ENCODE measurements at places on chromosomes 13 and 19.
A peak's percentile ranks its signal among the peaks of the same experiment; 100 is the strongest.

- no peak for DNase-seq
Observed at GRCh38 chr19:14349426-14349825, 31.8 kb upstream of the ADGRE5 start.

DNA sequence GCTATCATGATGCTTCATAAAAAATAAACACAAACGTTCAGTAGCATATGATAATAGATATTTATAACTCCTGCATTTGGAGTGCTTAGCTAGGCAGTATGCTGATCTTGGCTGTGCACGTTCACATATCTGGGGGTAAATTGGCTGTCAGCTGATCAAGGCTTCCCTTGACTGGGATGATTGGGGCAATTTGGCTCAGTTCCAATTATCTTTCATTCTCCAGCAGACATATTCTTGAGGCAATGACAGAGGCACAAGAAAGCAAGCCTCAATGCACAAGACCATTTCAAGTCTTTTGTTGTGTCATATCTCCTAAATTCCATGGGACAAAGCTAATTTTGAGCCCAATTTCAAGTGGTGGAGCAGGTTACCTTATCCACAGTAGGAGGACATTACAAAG, 142.0 kb downstream of the DLEU7 start:
- no peak for DNase-seq

GRCh38 chr19:2187159-2187558, 23.4 kb downstream of the DOT1L start:
- no peak for DNase-seq

- no peak for DNase-seq
Observed at GRCh38 chr19:53961523-53962356, 997 bp upstream of the CACNG8 start.

DNA sequence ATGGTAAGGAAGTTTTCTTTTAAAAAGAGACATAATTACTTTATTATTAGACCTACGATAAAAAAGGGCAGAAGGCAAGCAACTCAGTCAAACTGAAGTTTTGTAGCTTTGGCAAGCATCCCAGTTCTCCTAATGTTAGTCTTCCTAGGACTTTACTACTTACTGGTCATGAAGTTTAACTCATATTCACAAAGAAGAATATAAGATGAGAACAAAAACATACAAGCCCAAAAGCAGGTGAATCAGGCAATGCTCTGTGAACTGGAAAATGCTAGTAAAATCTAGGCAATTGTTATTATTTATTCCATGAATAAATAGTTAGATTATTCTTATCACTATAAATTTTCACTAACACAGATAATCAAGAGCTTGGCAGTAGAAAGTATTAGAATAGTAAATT, 85.0 kb downstream of the MIPEP start:
- no peak for DNase-seq

DNA sequence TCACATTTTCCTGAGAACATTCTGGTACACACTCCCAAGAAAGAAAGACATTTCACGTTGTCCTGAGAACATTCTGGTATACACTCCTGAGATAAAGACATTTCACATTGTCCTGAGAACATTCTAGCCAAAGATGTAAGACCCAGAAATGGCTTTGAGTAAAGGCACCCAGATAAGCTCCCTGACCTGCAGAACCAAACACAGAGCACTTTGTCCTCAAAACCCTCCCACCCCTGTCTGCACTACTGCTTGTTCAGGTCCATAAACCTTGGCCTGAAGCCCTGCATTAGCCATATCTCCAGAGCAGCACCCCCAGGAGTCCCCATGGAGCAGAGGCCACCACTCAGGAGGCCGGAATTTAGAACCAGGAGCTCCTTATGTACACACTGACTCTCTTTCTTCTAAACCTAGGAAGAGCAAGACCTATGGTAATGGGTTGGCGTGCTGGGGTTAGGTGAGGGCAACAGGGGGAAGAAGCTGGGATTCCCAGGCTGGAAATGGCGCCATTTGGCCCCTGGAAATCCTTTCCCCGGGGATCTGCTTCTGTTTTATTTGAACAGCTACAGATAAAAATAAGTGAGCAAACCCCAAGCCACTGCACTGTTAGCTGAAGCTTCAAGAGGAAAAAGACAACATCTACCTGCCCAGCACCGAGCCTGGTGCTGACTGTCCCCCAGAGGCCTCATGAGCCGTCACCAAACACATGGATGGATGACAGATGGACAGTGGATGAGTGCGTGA, 13.7 kb downstream of the GAS6 start:
- no peak for DNase-seq

GRCh38 chr13:29472332-29472961, 123.0 kb downstream of the SLC7A1 start:
- DNase-seq: no peak

GRCh38 chr13:50406831-50407230, 391.6 kb downstream of the KCNRG start:
- no peak for DNase-seq

DNA sequence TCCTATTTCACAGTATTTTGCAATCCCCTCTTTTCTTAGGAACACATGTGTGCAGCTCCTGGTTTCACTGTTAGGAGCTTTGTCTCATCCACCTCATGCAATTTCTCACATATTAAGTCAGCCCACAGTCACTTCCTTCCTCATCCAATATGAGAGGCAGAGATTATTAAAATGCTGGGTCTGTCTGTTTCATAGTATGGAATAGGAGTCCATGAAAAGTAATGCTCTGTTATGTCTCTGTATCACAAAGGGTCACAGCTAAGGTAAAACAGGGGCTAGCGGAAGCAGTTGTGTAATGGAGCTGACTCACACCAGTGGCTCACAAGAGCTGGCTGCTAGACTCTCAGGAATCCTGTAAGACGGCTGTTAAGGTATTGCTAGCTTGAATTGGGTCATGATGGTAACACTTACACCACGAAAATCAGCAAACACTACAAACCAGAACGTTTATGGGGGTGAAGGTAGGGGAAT, 216.5 kb downstream of the EFNB2 start:
- no peak for DNase-seq

DNA sequence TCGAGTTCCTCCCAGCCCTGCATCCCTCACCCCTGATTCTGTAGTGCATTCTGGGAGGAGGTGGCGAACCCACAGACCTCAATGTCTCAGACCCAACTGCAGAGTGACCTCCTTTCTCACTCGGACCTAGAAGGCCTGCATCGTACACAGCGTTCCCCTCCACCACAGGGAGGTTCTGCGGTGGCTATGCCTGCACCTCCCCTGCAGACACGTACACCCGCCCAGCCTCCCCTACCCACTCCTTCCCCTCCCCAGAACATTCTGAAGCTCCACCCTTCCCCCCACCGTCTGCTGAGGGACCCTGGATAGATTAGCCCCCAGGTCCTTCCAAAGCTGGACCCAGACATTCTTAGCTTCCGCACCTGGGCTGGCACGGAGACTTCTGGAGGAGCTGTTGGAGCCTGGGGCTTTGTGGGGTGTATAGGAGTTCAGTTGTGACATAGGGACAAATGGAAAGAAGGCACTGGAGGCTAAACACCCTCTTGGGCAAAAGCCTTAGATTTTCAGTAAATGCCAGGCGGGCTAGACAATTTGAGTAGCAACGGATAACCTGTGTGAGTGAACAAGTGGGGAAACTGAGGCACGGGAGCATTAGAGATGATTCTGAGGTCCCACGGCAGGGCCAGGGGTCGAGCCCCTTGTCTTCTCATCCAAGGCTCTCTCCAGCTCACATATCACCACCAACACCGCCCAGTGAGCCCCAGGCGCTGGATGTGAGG, 420 bp upstream of the FSD1 start:
- DNase-seq: no peak

DNA sequence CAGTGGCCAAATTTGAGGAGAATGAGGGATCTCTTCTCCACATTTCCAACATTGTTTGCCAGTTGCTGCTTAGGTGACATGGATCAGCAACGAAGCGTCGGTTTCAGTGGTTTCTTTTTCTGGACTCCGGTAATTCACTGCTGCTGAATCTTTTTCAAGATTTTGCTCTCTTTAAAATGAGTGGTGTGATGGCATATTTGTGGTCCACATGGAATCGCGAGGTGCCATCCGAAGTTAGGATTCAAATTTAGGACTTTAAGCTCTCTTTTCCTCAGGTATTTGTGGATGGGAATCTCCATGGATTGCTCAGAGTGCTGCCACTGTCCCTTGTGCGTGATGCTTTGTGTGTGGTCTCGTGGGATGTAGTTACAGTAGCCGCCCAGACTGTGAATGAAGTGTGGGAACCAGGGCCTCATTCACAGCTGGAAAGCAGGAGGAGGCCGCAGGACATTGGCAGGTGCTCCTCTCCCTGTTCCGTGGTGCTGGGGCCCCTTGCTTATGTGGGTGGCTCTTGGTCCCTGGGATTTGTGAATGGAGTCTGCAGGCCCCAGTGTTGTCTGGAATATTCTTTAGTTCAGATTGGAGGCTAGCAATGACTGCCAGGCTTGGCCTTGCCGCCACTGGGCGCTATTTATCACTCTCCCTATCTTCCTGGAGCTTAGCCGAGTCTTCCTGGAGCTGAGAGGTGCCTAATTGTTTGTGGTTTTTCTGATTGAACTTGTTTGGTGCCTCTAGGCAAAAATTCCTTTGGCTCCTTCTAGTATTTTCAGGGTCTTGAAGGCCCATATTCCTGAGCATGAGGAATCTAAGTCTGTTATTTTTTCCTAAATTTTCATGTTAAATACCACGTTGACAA, 1.5 kb downstream of the ILF3 start:
- DNase-seq: peak; percentile 6

- no peak for DNase-seq
Observed at GRCh38 chr19:40356681-40357595, 8.4 kb downstream of the PLD3 start.

GRCh38 chr19:5498830-5499550, 43.8 kb downstream of the ZNRF4 start:
- DNase-seq: no peak

- DNase-seq: no peak
Observed at GRCh38 chr19:38190793-38191192, 33.2 kb downstream of the DPF1 start.

DNA sequence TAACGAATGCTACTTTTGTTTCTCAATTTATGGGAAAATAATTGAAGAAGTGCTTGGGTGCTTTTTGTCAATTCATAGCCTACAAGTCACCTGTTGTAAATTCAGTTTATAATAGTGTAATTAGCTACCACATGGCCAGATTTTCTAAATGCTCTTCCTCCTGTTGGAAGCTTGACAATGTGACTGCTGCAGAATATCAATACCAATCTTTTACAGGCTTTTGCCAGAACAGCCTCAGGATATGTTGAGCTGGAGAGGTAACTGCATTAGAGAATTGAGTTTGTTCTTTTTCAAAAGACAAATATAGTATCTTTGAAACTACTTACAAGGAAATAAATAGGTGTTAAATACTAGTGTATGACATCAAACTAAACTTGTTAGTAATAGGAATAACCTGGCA, 277.8 kb downstream of the POU4F1 start:
- DNase-seq: no peak

DNA sequence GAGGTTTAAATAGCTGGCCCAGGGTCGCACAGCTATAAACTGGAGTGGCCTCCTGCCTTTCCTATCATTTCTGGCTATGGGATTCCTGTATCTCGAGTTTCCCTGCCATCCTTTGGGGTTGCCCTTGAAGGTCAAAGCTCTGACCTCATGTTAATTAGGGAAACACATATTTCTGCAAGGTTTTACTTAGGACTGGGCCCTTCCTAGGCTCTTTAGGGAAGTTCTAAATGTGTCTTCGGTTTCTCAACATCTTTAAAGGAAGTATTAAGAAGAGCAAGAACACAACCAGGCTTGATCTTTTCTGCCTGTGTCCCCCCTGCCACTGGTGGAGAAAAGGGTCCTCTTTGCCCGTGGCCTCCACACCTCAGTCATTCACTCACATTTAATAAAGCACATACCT, 10.8 kb downstream of the LCP1 start:
- no peak for DNase-seq

DNA sequence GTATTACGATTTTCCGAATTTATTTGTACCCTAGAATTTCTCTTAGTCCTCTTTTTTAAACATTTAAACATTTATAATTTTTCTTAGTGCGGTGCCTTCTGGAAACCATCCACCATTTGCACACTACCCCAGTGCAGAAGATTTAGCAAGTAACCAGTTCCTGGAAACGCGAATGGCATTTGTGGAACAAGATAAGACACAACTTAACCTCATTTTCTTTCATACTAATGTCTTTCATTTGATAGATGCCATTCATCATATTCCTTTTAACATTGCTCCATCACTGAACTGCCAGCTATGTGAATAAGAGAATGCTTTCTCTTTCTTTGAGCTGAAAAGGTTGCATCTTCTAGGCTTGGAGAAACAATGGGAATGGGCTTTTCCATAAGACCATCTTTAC, 6.8 kb downstream of the FRY start:
- no peak for DNase-seq

DNA sequence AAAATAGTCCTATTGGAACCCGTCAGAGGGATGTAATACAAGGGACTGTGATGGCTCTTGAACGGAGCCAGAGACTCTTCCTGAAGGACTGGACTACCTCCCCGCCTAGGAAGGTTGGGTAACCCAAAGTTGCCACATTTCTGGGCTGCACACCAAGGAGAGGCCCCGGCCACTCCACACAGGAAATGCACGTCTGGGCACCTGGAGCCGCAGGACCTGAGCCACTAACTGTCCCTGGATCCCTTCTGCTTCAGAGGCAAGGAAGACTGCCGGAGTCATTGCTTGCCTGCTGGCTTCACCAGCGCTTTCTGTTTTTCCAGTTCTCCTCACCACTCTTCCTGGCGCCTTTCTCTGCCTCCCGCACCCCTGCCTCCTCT, 1.2 kb upstream of the FLT1 start:
- no peak for DNase-seq

DNA sequence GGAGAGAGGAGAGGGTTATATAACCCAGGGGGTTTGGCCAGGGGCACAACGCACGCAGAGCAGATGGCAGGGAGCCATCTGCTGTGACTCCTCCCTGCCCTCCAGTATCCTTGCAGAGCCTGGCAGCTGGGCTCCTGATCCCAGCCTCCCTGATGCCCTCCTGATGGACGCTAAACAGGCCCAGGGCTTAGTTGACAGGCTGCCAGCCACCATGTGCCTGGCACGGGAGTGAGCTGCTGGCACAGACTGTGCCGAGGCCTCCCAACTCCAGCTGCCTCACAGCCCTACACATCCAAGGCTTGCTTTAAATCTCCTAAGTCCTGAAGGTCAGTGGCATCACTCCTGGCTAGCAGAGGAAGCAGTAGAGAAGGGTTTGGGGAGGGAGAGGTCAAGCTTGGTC, 16.7 kb downstream of the SYDE1 start:
- DNase-seq: no peak

DNA sequence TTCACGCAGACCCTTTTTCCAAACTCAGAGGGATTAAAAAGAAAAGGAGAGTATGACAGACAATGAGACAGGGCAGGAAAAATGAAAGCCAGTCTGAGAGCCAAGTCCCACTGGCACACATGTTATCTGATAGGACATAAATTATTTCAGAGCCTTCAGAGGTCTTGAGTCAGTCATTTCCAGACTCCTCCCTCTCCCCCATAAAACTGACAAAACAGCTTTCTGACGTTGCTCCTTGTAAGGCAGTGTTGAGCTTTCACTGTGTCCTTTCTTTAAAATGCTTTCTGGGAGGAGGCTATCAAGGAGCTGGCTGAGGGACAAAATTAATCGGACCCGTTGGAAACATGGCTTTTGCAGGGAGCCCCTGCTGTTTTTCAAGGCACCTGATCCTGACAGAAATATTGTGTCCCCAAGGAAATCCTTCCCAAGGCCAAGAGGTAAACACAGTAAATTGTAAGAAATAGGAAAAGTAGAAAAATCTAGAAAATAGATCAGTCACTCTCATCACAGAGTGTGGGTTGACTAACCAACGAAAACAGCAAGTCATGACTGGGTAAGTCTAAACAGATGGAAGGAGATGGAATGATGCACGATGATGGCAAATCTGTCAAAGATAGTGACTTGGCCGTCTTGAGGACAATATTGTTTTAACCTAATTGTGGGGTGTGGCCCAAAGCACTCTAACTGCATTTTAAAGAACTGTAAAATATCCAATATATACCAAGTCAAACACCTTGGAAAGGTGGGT, 89.7 kb downstream of the DCT start:
- DNase-seq: no peak
